Hematopoietic multipotent progenitor cell treated with erythropoietin and hydrocortisone succinate and interleukin-3 and kit ligand, for 6 days (in vitro differentiated cells): ENCODE measurements at places on chromosomes 5 and 9.

GRCh38 chr9:87684627-87685219 lies 41.2 kb upstream of the CTSL start:
- peak; percentile 21 for DNase-seq

GRCh38 chr5:54834121-54834842 lies 151.1 kb downstream of the ESM1 start:
- no peak for DNase-seq

- peak; percentile 12 for DNase-seq
Observed at GRCh38 chr9:71820403-71820921, 52.1 kb upstream of the CEMIP2 start.

DNA sequence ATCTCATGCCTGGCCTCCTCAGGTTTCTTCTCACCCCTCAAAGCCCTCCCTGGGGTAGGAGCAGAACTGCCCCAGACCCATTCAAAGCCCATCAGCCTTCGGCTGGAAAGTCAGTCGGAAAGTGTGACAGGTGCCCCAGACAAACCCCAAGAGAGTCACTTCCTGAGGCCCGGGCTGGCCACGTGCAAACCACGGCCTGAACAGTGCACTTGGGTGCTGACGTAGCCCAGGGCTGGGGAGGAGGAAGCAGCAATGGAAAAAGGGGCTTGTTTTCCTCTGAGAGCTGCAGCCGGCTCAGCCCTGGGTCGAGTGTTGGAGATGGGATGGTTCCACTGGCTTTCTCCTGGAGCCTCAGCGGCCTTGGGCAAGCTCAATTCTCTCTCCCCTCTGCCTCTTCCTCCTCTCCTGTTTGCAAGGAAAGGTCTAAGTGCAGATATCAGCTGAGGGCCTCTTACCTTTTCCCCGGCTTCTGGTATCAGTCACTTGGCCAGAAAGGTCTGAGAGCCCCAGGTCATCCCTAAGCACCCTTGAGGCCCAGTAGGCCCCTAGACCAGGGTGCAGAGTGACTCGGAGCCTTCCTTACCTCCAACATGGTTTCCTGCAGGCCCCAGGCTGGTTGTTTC lies 5.9 kb upstream of the EGR1 start:
- DNase-seq: peak; percentile 43

DNA sequence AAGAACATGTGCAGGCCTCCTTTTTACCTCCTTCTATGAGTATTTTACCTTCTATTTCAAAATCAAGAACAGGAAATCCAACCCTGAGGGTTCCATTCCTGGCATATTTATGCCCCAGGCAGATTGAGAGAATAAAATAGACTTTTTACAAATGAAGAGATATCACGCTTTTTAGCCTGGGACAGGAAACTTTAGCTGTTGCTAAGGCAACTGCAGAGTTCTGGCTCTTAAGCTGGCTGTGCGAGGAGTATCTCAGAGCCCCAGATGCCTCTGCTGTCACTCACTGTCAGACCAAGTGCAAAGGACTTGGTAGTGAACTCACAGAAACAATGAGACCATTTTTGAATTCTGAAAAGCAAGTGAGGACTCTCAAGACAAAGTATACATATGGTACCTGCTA lies 69.5 kb upstream of the HSPB3 start:
- peak; percentile 21 for DNase-seq

DNA sequence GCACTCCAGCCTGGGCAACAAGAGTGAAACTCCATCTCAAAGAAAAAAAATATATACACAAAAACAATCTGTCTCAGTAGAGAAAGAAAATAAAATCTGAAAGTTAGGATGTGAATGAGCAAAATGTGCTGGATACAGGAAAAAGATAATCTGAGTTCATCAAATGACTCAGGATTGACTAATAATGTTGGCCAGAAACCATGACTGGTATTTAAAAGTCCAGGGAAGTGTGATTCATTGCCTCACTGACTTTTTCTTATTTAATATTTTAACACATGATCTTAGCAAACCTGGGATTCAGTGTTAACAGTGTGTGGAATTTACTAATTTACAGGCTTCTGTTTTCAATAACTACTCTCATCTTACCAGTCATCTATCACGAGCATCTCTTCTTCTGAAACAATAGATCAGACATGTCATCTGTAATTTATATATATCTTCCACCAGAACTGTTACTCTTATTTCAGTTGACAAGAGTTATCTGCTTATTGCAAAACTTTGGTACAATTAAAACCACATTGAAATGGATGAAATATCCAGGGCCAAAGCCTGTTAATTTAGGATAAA lies 256.7 kb downstream of the CDH12 start:
- no peak for DNase-seq
